ENCODE measurements at places on chromosomes 13 and 19.

- no peak for DNase-seq
Measured at GRCh38 chr13:40172878-40173277, 493.6 kb downstream of the FOXO1 start.

- no peak for DNase-seq
Measured at GRCh38 chr19:18668252-18668631, 15.2 kb upstream of the CRTC1 start.

- peak; percentile 11 for DNase-seq
Measured at GRCh38 chr13:106083620-106084350, 451.7 kb downstream of the EFNB2 start.

DNA sequence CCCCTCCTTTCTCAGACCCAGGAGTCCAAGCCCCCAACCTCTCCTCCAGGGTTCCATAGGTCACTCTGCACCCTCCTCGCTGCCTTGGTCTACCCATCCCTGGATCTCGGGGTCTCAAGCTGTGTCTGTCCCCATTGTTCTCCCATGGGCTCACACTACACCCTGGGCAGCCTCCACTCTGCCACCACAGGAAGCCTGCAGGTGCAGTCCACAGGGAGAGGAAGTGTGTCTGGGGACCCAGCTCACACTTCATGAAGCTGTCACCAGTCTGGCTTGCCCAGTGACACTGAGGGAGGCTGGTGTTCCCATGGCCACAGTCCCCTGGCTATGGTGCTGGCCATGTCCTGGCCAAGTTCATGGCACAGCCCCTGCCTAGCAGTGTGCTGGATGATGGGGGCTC lies 5.3 kb downstream of the NECTIN2 start:
- DNase-seq: no peak

DNA sequence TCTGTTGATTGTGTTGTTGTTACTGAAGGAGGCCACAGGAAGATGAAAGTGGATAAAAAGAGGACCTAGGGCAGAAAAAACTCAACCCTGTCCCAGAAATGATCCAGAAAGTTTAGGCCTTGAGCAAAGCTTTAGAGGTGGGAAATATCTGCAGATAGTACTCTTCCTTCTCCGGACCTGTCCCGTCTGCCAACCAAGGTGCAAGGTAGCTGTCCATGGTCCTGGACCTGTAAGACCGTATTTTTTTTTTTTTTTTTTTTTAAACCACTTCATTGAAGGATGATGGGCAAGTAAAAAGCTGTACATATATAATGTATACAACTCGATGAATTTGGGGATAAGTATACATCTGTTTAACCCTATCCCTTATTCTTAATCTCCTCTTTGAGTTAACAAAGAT lies 225.9 kb downstream of the OLFM4 start:
- no peak for DNase-seq

DNA sequence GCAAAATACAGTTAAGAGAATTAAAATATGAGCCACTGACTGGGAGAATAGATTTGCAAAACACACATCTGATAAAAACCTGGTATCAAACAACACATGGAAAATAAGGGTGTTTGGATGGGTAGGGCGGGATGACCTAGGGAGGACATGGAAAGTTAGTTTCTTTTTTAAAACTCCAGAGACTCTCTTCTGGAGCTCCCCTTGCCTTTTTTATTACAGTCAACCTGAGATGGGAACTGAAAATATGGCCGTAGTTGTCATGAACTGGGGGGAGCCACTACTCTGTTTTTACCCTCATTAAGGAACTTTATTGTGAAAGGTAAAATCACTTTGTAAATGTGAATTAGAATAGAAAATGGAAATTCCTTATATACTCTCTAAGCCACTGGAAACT lies 113.0 kb downstream of the ATP11A start:
- DNase-seq: no peak

- DNase-seq: no peak
Measured at GRCh38 chr13:77239312-77239711, 87.6 kb downstream of the MYCBP2 start.

- no peak for DNase-seq
Measured at GRCh38 chr13:47170971-47171370, 274.1 kb upstream of the HTR2A start.

DNA sequence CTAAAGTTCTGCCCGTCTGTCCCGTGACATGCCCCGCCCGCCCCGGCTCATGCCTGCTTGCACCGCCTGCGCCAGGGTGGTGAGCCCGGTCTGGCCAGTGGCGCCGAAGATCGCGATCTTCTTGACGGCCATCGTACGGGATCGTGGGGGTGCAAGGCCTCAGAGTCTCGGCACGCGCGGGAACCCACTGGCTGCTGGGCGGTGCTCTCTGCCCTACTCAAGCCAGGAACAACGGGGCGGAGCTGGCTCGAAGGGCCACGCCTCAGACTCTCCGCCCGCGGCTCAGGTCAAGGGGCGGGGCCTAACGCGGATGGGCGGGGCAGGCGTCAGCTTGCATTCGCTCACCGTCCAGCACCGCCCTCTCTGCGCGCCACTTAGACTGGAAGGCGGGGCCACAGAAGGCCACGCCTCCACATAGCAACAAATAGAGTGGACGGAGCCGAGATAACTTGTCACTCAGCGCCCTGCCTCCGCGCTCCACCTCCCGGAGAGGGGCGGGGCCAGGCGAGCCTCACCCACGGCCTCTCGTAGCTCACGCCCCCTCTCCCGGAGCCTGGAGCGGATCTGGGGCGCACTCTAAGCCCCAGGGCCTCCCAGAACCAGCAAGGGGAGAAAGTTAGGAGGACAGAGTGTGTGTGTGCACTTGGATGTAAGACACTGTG lies at the start of gene BLVRB:
BLVRB (minus strand) TSS at position 189 of the 662 bp plus-strand sequence; CDS start at position 132, 57 bp downstream.
- DNase-seq: peak; percentile 100

DNA sequence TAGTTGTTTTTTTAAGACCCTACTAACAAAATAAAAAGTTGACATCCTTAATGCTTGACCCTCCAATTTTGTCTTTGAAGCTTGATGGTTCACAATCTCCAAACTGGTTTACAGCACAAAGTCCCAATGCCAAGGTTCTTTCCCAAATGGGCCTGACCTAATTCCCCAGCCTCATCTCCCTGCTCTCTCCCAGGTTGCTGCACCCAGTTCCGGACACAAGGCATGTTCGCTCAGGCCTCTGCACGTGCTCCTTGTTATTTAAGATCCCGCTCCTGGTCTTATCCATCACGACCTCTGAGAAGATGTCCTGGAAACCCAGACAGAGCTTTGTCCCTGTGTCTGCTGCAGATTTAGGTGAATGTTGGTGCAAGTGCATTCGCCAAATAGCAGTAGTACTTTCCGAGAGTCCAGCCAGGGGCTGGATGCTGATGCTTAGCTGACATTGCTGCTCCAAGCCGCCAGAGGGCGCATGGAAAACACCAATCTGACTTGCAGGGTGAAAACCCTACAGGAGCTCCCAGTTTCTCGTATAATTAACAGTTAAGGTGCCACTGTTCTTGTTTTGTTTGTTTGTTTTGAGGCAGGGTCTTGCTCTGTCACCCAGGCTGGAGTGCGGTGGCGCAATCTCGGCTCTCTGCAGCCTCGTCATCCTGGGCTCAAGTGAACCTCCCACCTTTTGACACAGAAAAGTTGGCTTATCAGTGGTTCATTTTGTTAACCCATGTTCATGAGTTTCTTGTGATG lies 18.5 kb downstream of the LYPD3 start:
- DNase-seq: peak; percentile 87

GRCh38 chr13:58461217-58461616 lies 829.7 kb downstream of the PCDH17 start:
- no peak for DNase-seq

DNA sequence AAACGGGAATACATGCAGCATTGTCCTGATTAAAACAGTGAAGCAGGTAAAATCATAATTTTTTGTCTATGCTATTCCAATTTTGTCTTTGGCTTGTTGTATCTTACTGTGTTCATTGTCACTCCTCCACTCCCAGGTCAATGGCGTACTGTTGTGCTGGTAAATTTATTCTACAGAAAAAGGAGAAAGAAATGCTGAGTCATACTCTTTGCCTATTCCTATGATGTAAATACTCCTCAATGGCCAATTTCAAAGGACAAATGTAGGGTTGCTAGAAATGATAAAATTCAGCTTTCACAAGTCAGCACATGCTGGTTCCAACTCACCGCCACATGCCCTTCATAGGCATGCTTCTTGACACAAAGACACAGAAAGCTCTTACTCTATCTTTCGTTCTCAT lies 694.4 kb upstream of the PCDH20 start:
- DNase-seq: no peak

DNA sequence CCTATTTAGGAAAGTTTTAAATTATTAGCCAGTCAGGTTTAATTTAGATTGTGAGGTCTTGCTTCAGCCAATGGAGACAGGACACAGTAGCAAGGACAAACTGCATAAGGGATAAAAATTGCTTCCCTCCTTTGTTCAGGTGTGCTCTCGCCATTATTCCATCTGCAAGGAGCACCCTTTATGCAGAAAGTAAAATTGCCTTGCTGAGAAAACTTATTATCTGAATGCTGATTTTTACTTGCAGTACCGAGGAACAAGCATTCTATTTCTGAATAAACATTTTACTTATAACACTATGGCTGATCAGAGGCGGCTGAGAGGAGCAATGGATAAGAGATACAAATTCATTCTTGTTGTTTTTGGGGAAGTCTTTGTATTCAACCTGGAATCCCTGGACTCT lies 8.0 kb downstream of the CYP4F22 start:
- DNase-seq: no peak

GRCh38 chr19:33146209-33146608 lies 14.3 kb downstream of the WDR88 start:
- DNase-seq: no peak

GRCh38 chr13:47168618-47169017 lies 271.8 kb upstream of the HTR2A start:
- DNase-seq: no peak

- no peak for DNase-seq
Measured at GRCh38 chr13:22162889-22163288, 492.0 kb downstream of the FGF9 start.

GRCh38 chr19:13060964-13061927 lies 41.4 kb downstream of the LYL1 start:
- peak; percentile 85 for DNase-seq

GRCh38 chr19:28322491-28322890 lies 890.5 kb downstream of the UQCRFS1 start:
- DNase-seq: no peak

GRCh38 chr13:37290716-37291505 lies 185.4 kb upstream of the CSNK1A1L start:
- no peak for DNase-seq

DNA sequence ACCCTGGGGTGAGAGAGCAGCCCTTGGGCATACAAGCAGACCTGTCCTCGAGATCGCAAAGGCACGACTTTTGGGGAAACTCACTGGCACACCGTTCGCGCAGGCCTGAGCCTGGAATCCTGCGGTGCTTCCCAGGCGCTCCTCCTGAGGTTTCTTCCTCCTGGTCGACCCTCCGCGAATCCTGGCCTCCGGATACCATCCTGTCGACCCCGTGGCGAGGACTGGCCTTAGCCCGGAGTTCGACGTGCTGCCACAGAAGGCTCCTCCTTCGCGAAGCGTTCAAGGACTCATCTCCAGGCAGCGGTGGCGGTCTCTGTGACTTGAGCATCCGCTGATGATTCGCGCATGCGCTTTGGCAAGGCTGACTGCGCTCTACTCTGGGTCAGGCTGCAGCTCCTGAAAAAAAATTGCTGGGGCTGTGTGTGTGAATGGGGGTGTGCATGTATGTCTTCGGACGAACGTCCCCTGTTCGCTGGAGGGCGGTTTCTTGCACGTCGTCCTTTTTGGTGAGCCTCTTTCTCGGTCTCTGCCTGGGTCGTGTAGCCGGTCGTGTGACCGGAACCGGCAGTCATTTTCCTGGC lies 64.4 kb upstream of the ZNF527 start:
- DNase-seq: no peak

DNA sequence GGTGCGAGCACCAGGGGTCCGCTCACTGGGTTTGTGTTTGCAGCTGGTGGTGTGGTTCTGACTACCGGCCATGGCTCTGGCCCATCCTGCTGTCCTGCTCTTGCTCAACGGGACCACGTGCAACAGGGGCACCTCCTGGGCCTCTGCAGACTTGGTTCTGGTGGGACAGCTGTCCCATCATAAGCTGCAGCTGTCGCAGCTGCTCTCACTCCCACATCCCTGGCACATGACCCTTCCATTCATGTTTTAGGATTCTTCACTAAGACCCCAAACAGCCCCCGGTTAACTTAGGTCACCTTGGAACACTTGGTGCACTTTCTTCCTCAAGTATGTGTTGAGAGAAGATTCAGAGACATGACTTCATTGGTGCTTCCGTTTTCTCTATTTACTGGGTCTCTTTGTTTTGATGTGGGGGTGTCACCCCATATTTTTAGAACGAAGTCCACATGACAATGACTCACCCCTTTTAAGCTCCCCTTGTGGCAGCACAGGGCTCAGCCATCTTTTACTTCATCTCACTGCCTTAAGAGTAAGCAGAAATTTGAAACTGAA lies 68.4 kb upstream of the ARHGEF7 start:
- no peak for DNase-seq

DNA sequence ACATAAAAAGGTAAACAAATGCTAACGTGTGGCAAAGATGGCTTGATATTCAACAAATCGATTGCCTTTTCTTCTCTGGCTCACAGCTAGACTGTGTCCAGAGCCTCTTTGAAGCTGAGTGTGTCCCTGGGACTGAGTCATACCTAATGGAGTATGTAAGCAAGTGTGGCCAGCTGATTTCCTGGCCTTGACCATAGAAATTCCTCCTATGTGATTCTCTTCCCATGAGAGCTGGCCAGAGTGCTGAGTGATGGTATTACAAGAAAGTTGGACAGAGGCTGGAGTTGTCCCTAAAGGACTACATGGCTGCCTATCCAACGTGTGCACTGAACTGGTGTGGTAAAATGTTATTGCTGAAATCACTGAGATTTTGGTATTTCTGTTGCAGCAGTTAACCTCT lies 320.1 kb upstream of the SLC10A2 start:
- no peak for DNase-seq

DNA sequence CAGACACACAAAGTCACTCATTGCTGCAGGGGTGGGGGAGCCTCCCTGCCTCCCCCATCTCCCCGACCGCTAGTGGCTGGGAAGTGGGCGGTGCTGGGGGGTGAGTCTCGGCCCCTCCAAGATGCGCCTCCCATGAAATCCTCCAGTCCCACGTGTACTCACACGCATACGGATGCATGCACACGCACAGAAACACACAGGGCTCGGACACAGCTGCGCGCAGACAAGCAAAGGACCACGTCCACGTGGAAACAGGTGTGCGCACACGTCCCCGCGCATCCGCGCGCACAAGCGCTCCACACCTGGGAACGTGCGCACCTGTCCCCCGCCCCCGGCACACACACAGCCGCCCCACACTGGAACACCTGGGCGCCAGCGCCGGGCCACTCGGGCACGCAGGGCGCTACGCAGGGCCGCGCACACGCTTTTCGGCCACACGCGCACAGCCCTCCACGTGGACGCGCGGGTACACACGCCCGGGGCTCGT lies 687 bp downstream of the MATK start:
- peak; percentile 38 for DNase-seq

- DNase-seq: peak; percentile 57
Measured at GRCh38 chr19:49210108-49210900, 52.7 kb downstream of the TRPM4 start.

DNA sequence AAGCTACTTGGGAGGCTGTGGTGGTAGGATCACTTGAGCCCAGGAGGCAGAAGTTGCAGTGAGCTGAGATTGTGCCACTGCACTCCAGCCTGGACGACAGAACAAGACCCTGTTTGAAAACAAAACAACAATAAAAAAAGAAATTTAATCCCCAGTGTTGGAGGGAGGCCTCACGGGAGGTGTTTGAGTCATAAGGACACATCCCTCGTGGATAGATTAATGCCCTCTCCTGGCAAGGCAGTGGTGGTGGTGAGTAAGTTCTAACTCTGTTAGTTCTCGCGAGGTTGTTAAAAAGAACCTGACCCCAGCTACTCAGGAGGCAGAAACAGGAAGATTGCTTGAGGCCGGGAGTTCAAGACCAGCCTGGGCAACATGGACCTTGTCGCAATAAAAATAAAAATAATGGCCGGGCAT lies 27.6 kb upstream of the SIN3B start:
- DNase-seq: no peak

GRCh38 chr13:54241719-54242118 lies 1213.1 kb downstream of the OLFM4 start:
- DNase-seq: no peak

Measured in activated CD4-positive, alpha-beta memory T cell treated with anti-CD3 and anti-CD28 coated beads for 36 hours (primary cell).